ENCODE measurements at places on chromosomes 11 and 22.
A peak's percentile ranks its signal among the peaks of the same experiment; 100 is the strongest.

DNA sequence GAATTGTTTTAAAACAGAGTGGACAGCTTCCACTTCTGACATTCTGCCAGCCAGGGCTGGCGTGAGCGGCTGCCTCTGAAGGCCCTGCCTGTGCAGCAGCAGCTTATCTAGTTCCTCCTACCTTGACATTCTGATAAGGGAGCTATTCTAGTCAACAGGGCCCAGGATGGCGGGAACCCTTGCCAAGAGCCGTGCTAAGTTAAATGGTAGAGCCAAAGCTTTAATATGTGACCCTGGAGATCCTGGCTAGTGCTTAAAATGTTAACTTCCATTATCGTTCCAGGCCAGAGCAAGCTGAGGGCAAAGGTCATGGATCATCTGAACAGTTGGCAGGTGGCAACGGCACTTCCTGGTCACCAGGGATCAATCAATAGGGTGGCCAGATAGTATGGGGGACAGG, 3.5 kb downstream of the KCNJ5 start:
- no peak for DNase-seq

- DNase-seq, result peak; percentile 44
Observed at GRCh38 chr22:46737976-46738646, at the start of gene CERK. TSS of gene CERK (minus strand) at chr22:46738252. CDS start at chr22:46738148, 104 bp downstream.

DNA sequence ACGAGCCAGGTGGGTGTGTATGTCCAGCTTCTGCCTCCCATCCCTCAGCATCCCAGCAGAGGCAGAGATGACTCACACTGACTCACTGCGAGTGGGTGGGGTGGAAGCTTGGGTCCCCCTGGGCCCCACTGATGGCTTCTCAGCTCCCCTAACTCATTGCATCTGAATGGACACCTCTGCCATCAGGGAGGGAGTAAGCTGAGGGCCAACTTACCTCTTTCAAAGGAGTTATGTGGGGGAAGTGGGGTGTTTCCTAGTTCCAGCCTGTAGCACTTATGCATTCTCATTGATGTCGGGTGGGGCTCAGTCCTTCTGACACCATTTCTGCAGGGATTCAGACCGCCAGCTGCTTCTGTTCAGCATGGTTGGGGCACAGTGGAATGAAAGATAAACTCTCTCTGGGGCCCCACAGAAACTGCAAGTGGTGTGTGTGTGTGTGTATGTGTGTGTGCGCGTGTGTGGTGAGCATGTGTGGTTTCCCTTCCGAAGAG, 1425.8 kb downstream of the TBC1D22A start:
- DNase-seq, result no peak

- no peak for DNase-seq
Observed at GRCh38 chr11:69064394-69064957, 15.7 kb downstream of the TPCN2 start.

All from activated CD8-positive, alpha-beta memory T cell treated with anti-CD3 and anti-CD28 coated beads for 1 hour (primary cell).